ENCODE measurements at places on chromosomes 6 and 20.

GRCh38 chr6:98836025-98836961, 1.9 kb downstream of the POU3F2 start:
- DNase-seq = no peak

DNA sequence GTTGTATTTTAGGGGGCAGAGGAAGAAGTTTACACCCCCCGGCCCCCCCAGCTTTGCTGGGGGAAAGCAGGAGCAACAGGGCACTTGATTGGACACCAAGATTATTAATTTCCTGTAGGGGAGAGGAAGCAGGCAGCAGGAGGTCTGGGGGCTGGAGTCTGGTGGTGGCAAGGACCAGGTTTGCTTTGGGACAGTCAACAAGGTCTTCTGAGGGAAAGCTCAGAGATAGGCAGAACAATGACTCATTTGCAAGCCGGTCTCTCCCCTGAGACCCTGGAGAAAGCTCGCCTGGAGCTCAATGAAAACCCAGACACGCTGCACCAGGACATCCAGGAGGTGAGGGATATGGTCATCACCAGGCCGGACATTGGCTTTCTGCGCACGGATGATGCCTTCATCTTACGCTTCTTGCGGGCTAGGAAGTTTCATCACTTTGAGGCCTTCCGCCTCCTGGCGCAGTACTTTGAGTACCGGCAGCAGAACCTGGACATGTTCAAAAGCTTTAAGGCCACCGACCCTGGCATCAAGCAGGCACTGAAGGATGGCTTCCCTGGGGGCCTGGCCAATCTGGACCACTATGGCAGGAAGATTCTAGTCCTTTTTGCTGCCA, 1.6 kb downstream of the CLVS2 start:
- no peak for DNase-seq

DNA sequence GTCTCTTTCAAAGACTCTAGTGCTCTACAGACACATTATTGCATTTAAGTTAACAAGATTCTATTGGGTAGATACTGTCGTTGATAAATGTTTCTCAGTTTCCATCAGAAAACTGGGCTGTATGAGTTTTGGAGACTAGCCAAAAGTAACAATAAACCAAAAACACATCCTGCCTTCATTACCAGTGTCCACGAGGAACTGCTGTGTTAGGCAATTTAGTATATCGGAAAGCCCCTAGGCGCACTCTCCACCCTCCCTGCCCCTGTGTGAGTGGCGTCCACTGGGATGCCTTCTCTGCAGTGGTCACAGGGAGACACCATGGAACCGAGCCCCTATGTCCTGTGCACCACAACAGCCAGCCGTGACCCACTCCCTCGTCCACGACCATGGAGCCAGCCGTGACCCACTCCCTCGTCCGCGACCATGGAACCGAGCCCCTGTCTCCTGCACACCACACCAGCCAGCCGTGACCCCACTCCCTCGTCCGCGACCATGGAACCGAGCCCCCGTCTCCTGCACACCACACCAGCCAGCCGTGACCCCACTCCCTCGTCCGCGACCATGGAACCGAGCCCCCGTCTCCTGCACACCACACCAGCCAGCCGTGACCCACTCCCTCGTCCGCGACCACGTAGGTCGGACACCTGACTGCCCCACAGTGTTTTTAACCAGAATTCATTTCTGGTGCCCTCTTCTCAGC, 35.3 kb downstream of the DLL1 start:
- DNase-seq = no peak

GRCh38 chr6:72218125-72218524, 331.8 kb downstream of the RIMS1 start:
- no peak for DNase-seq

DNA sequence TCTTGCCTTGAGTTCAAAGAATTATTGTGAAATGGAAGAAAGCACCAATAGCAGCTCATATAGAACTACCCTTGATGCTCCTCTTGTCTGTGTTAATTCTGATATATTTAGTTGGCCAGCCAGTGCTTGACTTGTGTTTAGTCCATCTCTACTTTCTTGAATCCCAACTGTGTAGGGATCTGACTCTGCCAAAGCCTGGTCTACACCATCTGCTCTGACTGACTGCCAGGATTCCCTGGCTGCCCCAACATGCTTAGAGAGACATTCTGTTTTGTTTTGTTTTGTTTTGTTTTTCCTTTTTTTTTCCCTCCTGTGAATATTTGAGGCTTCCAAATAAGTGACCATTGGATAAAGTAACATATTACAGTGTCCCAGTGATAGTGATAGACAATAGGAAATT, 953.7 kb upstream of the MANEA start:
- DNase-seq = no peak

- no peak for DNase-seq
Observed at GRCh38 chr6:89970072-89970471, 75.8 kb downstream of the GJA10 start.

All from activated naive CD8-positive, alpha-beta T cell treated with anti-CD3 and anti-CD28 coated beads, Interleukin-2, amount 10 ng/mL, durations not matched to agents 7 days and 5 days (primary cell).